ENCODE measurements at places on chromosomes 5 and 9.

GRCh38 chr9:122080986-122081385 lies 12.1 kb downstream of the TTLL11 start:
- no peak for DNase-seq

DNA sequence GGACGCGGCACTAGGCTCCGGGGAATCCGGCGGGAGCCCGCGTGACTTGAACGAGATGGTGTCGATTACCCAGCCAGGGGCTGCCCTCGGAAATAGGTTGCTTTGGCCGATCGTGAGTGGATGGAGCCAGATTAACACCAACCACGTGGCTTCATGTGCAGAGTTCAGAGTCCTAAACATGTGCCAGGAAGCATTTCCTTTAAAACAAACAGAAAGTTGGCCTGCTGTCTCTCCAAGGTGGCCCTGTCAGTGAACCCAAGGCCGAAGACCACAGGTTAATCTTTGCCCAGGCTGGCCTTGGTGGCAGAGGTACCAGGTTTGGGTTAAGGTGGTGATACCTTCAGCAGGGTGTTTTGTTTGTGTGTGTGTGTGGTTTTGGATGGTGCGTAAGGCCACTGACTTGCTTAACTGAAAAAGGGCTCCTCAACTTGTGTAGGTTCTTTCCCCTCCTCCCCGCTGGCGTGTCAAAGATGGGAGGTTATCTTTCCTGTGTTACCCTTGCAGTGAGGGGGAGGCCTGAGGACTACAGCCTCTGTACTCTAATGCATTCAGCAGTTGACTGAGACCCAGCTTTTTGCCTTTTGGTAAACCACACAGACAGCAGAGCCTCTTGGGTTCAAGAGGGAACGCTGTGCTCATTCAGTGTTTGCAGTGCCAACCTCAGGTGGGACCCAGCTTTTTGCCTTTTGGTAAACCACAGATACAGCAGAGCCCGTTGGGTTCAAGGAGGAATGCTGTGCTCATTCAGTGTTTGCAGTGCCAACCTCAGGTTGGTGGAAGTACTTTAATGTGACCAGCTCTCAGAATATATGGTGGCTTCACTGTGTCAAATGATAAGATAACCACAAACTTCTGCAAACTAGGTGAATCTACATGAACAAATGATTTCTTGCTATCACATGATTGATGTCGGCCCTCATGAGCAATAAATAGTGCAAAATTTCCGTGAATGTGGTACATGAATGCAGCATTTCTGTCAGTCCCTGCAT lies 1.4 kb downstream of the IQGAP2 start:
- no peak for DNase-seq

- DNase-seq = no peak
Measured at GRCh38 chr9:127693143-127693542, 13.6 kb upstream of the CFAP157 start.

GRCh38 chr5:173730632-173731298 lies 114.3 kb upstream of the BOD1 start:
- DNase-seq = no peak

DNA sequence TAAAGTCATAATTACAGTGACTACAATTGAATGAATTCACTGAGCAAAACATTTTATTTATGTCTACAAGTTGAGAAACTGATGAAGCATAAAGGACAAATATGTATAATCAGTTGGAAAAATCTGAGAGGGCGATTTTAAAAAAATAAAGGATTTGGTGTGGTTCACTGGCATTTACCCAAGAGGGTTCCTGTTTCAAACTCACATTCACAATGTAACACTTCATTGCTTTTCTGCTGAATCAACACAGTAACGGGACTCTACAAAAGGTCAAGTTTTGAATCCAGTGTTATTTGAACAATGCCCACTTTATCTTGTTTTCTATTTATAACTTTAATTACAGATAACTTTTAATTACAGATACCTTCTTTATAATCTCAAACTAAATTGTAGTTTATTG lies 138.6 kb downstream of the NUDT12 start:
- DNase-seq = no peak

DNA sequence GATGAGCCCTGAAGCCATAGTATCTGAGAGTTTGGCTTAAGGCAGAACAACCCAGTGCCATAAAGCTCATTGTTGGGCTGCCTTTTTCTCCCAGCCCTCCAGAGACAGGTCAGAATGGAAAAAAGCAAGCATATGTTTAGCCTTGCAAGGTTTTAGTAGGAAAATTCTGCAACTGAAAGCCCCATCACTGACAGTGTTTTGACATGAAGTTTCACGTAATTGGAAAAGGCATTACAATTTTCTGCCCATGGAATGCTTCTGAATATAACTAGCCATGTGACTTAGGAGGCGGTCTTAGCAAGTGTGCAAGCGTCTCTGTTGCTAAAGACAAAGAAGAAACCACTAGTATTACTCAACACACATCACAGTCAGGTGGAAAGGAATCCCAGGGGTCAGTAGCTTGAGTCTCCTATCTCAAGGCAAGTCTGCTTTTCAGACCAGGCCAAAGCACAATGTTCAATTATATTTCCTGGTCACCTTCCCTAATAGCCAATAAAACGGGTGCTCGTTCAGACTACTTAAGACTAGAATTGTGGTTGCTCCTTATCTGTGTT lies 117.6 kb downstream of the CARTPT start:
- DNase-seq = no peak

- no peak for DNase-seq
Measured at GRCh38 chr9:23145467-23145866, 680.6 kb downstream of the ELAVL2 start.

- no peak for DNase-seq
Measured at GRCh38 chr9:95363051-95363841, 45.7 kb upstream of the FANCC start.

- no peak for DNase-seq
Measured at GRCh38 chr5:44674461-44674860, 134.3 kb upstream of the MRPS30 start.

DNA sequence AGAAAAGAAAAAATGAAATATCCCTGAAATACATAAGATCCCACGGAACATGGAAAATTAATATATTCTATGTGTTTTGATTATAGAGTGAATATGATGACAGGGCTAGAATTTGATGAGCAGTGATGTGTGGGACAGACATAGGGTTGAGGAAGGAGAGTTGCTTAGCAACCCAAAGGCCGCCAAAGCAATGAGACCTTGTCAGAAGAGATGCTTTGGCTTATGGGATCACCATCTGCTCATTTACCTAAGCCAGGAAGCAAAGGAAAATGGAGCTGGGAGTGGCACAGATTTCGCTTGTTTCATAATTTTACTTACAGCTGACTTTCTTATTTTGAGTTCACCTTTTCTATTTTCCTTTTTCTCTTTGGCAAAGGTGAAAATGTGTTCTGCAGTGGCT lies 20.9 kb upstream of the HAPLN1 start:
- no peak for DNase-seq

Measured in GM04504 (cell line).